NCI-H1105 treated with DMSO at 0.1 percent for 48 hours (cell line): ENCODE measurements at places on chromosomes 1 and 21.

- no peak for DNase-seq
These were observed 39.6 kb upstream of the LBR start for GRCh38 chr1:225467193-225468020.

GRCh38 chr1:234154320-234155251 is 218.7 kb upstream of the COA6 start:
- peak; percentile 51 for DNase-seq

- no peak for DNase-seq
These were observed 6.7 kb downstream of the IL20 start for GRCh38 chr1:206872139-206872538.

- no peak for DNase-seq
These were observed 68.8 kb upstream of the RGS1 start for GRCh38 chr1:192506741-192507155.

DNA sequence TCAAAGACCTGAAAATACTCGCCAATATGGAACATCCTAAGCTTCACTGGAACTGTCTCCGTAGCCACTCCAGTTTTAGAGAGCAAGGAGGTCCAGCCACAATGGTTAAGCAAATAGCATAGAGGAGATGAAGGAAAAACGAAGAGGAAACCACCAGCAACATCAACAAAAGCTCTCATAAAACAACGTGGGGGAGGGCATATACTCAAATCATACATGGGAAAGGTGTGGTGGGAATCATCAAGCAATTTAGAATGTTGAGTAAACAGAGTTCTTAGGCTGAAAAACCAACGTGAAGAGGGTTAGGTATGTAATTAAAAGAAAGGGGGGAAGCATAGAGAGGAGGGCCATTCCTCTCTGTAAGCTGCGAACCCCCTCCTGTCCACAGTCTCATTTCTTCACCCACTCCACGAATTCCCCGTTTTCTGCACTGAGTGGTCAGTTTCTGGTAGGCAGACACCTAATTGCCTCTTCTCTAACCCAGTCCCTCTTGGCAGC is 1.0 kb downstream of the TMEM59 start:
- peak; percentile 39 for DNase-seq

DNA sequence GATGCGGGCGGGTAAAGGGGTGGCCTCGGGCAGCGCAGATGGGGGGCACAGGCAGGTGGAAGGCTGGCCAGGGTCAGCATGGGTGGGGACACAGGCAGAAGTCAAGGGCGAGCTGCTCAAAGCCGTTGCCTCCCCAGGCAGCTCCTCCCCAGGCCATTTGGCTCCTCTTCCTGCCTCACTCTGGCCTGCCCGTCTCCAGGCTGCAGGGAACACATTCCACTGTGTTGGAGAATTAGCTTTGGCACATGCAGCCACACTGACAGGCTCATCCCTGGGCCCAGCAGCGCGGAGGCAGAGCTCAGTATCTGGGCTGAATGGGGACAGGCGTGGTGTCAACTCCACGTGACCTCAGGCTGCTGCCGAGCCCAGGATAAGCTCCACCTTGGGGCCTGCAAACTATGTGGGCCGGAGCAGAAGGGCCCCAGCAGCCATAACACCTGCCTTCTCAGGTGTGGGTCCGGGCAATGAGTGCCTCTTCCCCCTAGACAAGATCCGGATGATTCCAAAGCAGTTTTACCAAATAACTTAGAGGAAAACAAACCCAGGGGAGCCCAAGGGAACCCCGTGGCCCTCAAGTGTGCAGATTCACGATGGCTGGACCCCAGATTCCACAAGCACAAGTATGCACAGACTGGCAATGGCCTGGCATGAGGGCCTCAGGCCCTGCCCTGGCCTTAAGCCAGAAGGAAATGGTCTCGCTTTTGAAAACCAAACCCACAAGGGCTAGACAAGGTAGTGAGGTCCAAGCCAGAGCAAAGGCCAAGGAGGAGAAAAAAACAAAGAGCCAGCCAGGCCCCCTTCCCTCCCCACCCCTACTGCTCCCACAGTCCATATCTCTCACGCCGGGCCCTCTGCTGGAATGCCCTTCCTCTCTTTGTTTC is 40.2 kb downstream of the HSPG2 start:
- DNase-seq: no peak

DNA sequence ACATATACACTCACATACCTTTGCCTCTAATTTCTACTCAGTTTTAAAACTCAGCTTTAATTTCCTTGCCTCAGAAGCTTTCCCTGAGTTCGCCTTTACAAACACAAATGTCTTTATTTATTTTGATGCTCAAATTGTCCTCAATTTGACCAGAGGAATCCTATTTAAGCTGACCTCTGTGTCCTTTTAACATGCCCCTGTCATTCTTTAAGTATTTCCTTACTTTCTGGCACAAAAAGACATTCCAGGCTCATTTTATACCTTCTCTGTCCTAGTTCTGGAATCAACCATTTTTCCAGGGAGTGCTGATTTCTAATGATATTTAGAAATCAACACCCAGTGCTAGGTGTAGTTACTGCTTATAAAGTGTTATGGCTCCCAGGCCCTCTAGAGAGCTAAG is 82.5 kb downstream of the OSBPL9 start:
- DNase-seq: no peak

DNA sequence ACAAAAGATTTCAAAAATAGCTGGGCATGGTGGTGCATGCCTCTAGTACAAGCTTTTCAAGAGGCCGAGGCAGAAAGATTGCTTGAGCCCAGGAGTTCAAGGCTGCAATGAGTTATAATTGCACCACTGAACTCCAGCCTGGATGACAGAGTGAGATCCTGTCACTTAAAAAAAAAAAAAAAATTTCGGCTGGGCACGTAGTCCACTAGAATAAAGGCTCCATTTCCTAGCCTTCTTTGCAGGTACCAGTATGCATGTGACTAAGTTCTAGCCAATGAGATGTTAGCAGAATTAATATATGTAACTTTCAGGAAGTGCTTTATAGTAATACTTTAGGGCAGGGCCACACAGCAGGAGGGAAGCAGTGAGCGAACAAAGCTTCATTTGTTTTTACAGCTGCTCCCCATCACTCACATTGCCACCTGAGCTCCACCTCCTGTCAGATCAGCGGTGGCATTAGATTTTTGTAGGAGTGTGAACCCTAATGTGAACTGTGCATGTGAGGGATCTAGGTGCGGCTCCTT is 28.8 kb upstream of the SYDE2 start:
- DNase-seq: peak; percentile 17

DNA sequence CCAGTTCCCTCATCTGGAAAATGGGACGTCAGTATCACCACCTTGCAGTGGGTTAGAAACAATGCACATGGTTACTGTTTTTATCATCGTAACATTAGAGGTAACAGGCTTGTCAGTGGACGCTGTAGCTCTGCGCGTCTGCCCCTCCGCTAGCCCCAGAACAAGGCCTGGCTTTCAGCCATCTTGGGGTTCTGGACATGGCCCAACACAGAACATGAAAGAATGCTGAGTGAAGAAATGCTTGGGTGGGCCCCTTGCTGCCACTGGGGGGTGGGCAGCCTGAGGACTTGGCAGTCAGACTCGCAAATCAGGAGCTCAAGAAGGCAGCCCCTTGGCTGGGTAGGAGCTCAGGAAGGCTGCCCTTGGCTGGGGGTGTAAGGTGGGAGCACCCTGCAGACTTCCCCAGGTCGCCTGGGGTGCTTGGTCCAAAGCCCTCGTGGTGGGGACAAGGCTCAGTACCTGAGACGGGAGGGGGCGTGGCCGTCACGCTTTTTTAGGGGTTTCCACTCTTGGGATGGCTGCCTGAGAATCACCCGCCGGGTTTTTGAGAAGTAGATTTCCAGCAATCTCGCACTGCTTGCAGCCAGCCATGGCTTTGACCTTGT is 51.7 kb downstream of the SLC37A1 start:
- no peak for DNase-seq

GRCh38 chr1:247475793-247476192 is 17.9 kb upstream of the OR2B11 start:
- no peak for DNase-seq

GRCh38 chr1:54016343-54017282 is 1.4 kb downstream of the LDLRAD1 start:
- DNase-seq: no peak

- DNase-seq: no peak
These were observed 183.4 kb downstream of the PLPPR4 start for GRCh38 chr1:99447721-99448120.

- peak; percentile 30 for DNase-seq
These were observed 1.3 kb downstream of the JAM2 start for GRCh38 chr21:25640202-25640942.

DNA sequence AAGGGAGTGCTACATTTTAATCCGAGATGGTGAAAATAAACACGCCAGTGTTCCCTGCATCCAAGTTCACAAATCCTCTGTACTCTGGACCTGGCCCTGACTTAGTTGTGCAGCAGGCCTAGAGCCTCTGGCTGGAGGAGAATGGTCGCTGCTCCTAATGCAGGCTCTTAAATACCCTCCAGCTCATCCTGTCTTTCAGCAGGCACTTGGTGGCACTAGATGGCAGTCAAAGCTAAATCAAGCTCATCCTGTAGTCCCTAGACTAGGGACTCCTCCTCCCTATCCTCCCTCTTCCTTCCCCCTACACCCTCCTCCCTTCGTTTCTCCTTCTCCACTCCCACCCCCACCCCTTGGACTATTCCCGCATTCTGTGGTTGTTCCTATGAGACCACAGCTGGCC is 41.6 kb upstream of the MTR start:
- DNase-seq: peak; percentile 12

DNA sequence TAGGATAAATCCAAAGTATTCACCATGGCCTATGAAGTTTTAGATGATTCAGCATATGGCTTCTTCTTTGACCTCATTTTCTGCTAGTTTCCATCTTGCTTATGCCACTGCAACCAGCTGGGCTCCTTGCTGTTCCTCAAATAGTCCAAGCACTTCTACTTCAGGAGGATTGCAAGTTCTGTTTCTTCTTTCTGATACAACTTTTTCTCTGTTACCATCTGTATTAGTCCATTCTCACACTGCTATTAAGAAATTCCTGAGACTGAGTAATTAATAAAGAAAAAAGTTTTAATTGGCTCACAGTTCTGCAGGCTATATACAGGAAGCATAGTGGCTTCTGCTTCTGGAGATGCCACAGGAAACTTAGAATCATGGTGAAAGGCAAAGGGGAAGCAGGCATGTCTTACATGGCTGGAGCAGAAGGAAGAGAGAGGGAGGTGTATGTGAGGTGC is 20.3 kb downstream of the PTGS2 start:
- DNase-seq: no peak

DNA sequence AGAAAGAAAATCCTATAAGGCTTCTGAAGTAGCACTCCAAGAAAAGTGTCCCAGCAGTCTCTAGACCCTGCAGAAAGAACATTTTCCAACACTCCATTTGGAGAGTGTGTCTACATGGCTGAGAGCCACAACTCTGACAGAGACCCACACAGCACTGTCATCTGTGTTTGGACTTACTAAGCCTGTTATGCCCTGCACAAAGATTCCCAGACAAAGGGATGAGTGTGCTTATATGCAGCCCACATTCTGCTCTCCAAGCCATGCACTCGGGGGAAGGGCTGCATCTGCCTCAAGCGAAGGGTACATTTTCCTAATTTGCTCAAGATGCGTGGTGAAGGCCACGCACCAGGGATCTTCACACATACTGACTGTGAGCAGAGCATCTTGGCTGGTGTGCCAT is 24.4 kb upstream of the SLAMF6 start:
- DNase-seq: no peak

GRCh38 chr1:201149400-201149799 is 4.9 kb downstream of the TMEM9 start:
- peak; percentile 58 for DNase-seq

- no peak for DNase-seq
These were observed 66.9 kb upstream of the MAP1LC3C start for GRCh38 chr1:242065813-242066212.

GRCh38 chr1:31421371-31422040 is 8.5 kb downstream of the SERINC2 start:
- peak; percentile 9 for DNase-seq

DNA sequence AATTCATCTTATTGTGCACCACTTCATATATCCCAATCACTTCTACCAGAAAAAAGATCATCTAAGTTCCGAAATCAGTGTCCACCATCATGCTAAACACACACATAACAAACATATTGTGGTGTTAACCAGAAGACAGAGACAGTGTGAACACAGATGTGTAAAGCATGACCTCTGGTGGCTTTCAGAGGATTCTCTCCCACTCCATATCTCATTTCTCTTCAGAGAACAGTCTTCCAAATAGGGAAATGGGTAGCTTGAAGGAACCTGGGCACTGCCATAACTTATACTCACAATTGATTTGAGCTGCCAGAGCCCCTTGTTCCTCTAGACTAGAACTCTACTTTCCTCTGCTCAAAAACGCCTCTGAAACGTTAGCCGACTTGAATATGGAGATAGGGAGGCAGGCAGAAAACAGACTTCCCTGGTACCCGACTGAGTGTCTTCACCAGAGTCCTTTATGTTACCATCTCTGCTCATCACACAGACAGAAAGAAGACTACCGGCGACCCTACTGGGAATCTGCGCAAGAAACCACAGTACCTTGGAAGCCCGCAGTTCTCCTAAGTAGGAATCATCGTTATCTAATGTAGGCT is 1.8 kb upstream of the ELAPOR1 start:
- DNase-seq: peak; percentile 21

DNA sequence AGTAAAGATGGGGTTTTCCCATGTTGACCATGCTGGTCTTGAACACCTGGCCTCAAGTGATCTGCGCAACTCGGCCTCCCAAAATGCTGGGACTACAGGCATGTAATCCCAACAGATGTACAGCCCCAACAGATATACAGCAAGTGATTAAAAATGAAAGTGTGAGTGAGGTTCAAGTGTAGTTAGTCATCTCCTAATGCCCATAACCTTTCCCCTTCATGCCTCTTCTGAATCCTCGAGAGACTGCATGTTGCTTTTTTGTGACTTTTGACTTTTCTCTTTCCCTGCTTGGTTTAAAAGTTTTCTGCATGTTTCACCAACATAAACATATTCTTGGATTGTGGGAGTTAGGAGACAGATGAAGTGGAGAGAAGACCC is 31.2 kb downstream of the KCNK2 start:
- no peak for DNase-seq

- DNase-seq: peak; percentile 9
These were observed 116.8 kb downstream of the NME7 start for GRCh38 chr1:169250795-169251194.
